ENCODE measurements at places on chromosomes 5 and 9. TPM values are rescaled to one million over a fixed set of nuclear protein-coding genes. Genes with fewer than 3 reads are reported as not detected.

The MFAP3 gene
- total RNA-seq: 24.1 TPM

DNA sequence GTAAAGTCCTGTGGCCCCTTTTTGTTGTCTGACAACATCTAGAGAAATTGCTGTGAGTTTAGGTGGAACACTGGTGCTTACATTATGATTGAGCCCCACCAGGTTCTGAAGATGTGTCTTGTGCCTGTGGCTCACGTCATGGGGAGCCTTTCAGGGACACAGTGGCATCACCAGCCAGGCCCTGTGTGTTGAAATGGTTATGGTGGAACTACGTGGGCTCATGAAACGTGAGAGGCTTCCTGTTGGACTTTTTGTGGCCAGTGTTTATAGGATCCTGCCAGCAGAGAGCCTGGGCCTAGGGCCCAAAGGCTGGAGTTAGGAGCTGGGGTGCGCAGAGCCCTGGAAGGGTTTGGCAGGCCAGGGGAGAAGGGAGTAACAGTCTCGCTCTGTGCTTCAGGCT is 46.8 kb downstream of the TENT4A start:
- DNase-seq: no peak

- no peak for DNase-seq
These were observed 310.7 kb downstream of the ASTN2 start for GRCh38 chr9:117104206-117104605.

The KIF20A gene
- 84.9 TPM for total RNA-seq

GRCh38 chr9:84636436-84636835 is 33.1 kb upstream of the NTRK2 start:
- no peak for DNase-seq

Data from Caco-2 (cell line).